ENCODE measurements at places on chromosomes 7 and 10.

GRCh38 chr7:71752171-71752935, 620.4 kb downstream of the GALNT17 start:
- DNase-seq: no peak

GRCh38 chr7:22207724-22208225, 149.2 kb downstream of the RAPGEF5 start:
- no peak for DNase-seq

GRCh38 chr7:22108151-22108845, 162.6 kb upstream of the CDCA7L start:
- no peak for DNase-seq

DNA sequence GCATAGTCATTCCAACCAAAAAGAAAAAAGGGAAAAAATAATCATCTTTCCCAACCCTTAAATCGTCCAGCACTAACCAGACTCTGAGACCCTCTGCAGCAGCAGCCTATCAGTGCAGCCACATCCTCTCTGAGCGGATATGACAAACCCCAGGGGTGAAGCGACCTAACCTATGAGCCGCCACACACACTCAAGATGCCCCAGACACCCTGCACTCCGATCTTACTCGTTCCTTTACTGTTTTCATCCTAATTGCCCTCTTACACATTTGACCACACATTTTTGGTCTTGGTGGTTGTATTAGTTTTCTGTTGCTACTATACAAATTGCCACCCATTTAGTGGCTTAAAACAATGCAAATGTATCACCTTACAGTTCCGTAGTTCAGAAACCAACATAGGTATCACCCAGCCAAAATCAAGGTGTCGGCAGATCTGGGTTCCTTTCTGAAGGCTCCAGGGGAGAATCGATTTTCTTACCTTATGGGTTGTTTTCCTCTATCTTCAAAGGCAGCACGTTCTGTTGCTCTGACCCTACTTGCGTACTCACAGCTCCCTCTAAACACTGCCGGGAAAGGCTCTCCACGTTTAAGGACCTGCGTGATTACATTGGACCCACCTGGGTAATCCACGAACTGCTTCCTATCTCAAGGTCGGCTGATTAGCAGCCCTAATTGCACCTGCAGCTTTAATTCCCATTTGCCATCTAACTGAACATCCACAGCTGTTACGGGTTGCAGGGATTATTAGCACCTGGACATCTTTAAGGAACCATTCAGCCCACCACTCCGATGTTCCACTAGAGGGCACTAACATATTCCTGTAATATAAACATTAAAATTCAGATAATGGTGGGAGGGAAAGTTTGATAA, 37.3 kb upstream of the PRSS1 start:
- no peak for DNase-seq

- no peak for DNase-seq
Observed at GRCh38 chr7:111329367-111330234, 232.7 kb downstream of the IMMP2L start.

DNA sequence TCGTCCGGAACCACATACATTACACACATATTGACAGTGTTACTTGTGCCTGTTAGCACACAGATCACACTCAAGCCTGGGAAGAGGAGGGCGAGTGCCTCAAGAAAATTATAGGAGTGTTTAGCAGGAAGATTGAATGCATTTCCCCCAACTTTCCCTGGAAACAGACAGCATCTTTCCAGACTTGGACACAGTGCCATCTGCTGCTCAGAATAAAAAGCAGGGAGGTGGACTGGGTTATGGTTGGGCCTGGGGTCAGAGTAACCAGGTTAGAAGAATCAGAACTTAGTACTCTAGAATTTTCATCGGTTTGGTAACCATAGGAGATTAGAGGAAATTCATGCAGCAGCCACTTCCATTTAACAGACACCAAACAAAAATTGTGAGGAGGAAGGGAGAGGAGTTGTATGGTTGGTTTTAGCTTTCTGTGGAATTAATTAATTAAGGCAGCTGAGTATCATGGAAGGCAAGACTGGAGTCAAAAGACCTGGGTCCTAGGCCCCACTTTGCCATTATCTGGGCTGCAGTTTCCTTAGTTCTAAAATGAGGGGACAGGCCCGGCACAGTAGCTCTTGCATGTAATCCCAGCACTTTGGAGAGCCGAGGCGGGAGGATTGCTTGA, 43.4 kb upstream of the OPTN start:
- DNase-seq: no peak

DNA sequence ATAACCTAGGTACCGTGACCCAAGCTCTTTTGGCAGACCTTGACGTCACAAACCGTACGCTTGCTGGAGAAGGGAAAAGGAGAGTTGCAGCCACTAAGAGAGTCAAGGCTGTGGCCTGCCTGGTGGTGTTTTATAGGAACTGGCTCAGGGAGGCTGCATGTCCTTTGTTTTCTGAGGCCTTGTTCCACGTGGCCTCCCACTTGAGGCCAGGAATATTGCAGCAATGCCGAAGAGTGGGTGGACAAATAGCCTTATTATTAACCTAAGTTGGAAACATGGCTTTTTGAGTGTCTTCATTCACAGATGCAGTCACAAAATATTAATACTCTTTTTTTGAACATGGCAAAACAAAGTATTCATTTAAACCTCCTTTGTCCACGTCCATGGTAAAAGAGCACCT, 178.0 kb downstream of the CELF2 start:
- no peak for DNase-seq

DNA sequence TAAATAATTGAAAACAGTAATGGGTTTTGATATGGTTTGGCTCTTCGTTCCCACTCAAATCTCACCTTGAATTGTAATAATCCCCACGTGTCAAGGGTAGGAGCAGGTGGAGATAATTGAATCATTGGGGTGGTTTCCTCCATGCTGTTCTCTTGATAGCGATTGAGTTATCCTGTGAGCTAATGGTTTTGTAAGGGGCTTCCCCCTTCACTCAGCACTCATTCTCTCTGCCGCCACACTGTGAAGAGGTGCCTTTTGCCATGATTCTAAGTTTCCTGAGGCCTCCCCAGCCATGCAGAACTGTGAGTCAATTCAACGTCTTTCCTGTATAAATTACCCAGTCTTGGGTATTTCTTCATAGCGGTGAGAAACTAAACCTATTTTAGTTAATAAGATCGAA, 551.7 kb upstream of the POT1 start:
- no peak for DNase-seq

GRCh38 chr7:77284005-77284404, 84.4 kb upstream of the FGL2 start:
- DNase-seq: no peak

GRCh38 chr10:31581741-31582323, 262.8 kb downstream of the ZEB1 start:
- DNase-seq: no peak

GRCh38 chr7:141366091-141366621, 185.1 kb upstream of the AGK start:
- DNase-seq: peak; percentile 59

DNA sequence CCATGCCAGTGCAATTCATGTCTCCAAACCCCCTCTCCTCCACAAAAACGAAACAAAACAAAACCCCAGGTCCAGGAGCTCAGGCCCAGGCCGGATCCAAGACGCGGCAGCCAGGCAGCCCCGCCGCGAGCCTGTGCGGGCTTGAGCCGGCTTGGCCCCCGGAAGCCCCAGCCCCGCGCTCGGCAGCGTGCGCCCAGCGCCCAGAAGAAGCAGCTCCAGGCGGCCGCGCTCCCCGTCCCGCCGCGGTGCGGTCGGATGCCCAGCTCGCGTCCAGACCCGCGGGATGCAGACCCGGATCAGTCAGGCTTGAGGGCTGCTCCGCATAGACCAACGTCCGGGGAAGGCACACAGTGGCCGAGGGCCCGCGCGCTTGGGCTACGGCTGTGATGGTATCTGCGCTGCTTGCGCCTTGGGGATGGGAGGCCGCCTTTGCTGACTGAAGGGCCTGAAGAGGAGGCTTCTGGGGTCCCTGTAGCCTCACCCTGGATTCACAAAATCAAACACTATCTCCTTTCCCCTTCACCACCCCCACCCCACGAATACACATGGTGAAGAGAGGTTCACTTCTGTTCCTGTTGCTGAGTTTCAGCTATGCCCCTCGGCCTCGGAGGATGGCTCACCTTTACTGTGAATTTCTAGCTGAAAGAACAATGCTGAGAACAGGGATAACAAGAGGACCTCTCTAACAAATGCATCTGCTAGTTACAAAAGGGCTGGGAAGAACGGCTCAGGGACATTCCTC, 79.9 kb upstream of the EN2 start:
- DNase-seq: no peak

GRCh38 chr7:112212571-112212970, 6.1 kb downstream of the ZNF277 start:
- DNase-seq: no peak

DNA sequence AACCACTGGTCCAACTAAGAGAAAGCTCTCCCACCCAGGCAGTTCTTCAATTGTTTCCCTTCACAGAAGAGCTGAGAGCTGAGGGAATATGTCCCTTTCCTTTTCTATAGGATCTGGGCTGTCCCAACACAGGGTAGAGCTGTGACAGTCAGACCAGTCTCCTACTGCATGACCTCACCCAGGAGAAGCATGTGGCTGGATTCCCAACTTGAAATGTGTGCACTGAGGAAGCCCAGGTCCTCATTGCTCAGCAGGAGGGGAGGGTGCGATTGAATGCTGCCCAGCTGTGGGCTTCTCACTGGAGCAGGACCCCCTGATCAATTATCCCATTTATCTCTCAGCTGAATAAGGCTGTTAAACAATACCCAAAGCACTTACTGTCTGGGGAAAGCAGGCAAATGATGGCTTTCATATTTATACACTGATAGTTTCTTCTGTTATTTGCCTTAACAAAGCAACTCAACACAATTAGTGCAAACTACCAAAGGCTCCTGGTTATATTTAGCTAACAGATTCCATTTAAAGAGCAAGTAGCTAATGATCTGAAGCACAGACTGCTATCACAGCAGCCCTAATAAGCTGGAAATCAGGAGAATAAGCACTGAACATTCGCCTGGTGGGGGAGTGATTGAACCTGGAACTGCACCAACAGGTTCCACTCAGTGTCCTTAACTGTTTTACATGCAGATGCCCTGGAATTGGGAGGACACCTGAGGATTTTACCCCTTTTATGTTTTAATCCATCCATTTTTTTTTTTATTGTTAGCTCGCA, 508.8 kb downstream of the CCSER2 start:
- DNase-seq: no peak

DNA sequence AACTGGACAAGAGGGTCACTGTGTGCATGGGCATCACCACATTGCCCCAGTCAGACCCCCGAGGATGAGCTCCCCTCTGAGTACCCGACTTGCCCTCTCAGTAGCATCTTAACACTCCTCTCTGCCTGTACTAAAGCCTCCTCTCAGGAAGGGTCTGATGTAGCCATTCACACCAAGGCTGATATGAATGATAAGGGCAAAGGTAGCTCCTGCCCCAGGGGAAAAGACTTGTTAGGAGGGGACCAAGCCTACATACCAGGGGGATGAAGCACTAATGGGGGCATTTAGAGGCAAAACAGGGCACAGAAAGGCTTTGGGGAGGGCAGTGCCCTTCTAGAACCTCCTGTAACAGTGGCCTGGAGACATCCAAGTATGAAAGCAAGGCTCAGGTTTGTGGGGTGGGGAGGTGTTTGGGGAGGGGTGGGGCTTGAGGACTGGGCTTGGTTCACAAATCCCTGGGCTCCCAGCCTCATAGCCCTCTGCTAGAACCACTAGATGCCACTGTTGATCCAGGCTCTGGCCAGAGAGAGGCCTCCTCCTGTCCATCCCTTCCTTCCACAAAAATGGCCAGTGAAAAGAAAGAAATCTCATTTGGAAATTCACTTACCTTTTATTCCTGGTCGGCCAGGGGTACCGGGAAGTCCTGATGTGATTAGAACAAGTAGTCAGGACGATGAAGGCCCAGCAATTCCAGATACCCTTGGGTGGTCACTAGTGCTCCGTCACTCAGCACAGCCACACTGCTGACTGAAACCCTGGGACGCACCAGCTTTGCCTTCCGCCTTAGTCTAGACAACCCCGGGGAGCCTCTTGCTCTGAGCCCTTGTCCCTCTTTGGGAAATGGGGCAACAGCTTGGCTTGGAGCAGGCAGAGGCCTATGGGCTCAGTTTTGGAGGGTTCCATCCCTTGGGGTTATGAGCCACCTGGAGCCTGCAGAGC, 40.3 kb downstream of the COL17A1 start:
- no peak for DNase-seq

DNA sequence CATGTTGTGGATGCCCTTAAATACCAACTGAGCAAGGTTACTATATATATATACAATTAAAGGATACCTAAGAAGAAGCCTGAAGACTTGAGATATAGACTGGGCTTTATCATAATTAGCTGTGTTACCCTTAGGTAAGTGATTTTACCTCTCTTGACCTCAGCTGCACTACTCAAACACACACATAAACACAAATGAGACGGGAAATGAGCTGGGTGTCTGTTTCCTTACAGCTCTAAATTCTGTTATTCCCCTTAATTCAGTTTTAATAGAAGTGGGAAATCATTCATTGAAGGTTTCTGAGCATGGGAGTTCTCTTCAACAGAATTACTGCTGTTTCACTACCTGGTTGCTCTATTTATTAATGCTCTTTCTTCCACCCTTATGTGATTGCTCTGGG, 60.7 kb downstream of the GBF1 start:
- DNase-seq: no peak

DNA sequence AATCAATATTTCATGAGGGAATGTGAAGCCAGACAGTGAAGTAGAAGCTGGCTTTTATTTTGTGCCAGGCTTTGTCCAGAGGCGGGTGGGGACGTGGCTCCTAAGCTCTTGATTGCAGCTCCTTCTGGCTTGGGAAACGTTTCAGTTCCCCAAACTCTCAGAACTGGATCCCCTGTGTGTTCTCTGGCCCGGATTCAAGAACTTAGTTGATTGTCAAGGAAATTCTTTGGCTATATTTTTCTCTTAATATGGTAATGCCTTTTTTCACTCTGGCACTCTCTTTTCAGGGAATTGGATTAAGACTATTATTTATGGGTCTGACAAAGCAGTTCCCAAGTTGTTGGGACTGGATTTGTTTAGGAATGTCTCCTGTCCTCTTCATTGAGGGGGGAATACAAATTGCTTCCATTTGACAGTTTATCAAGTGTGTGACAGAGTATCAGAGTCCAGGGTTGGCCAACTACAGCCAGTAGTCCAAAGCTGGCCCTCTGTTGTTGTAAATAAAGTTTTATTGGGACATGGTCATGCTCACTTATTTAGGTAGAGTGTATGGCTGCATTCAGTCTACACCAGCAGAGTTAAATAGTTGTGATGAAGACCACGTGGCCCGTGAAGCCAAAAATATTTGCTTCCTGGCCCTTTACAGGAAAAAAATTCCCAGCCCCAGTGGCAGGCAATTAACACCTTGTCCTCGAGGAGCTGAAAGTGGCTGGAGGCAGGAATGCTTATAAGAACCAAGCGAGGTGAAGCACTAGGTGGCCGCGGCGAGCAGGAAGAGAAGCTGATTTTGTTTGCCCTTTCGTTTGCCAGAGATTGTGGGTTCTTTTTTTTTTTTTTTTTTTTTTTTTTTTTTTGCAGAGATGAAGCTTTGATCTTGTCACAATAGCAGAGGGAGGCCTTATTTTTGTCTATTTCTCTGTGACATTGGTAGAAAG, 34.3 kb downstream of the HTRA1 start:
- DNase-seq: no peak

- DNase-seq: no peak
Observed at GRCh38 chr7:109545686-109546085, 976.0 kb downstream of the DNAJB9 start.

- DNase-seq: no peak
Observed at GRCh38 chr7:71457846-71458590, 326.1 kb downstream of the GALNT17 start.

Data from iPS DF 19.7 (cell line).